ENCODE measurements at places on chromosomes 4 and X.

GRCh38 chr4:61555789-61556188 lies 355.7 kb downstream of the ADGRL3 start:
- DNase-seq, result peak; percentile 64

DNA sequence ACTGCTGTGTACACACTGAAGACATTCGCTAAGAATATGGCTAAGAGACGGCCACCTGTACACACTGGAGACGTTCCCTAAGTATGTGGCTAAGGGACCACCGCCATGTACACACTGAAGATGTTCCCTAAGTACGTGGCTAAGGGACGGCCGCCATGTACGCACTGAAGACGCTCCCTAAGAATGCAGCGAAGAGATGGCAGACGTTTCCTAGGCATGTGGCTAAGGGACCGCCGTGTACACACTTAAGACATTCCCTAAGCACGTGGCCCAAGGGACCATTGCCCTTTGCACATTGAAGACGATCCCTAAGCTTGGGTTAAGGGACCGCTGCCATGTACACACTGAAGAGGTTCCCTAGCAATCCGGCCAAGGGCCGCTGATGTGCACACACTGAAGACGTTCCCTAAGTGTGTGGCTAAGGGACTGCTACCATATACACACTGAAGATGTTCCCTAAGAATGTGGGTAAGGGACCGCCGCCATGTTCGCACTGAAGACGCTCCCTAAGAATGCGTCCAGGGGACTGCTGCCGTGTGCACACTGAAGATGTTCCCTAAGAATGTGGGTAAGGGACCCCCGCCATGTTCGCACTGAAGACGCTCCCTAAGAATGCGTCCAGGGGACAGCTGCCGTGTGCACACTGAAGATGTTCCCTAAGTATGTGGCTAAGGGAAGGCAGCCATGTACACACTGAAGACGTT lies 36.7 kb downstream of the DHRSX start:
- DNase-seq, result no peak

DNA sequence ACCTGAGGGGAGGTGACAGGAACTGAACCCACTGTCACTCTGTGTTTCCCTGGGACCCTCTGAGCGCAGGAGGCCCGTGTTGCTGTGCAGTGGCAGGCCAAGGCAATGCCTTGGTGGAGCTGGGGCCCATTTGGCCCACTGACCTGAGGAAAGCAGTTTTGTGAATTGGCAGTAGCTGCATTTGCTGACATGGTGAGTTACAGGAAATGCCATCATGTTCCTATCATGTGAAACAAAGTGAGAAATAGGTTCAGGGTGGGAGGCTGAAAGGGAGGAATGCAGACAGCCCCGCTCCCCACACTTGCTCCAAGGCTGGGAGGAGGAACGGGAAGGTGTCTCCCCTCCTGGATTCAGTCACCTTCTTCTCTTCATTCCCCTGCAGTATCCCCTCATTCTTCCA lies 146.1 kb downstream of the PTTG2 start:
- no peak for DNase-seq

DNA sequence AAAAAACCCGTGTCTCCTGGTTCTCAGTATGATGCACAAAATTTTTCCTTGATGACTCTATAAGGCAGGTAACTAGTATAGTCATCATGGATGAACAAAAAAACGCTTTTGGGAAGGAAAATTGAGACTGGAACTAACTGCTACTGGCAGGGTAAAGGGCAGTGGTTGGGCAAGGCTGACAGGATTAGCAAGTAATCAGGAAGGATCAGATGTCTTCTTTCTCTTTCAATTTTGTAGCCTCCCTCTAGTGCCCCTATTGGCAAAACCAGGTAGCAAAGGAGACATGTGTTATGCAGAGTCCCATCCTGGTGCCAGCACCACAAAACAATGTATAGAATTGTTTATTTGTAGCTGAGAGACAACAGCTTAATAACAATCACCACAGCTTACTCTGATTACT lies 12.8 kb upstream of the SLITRK4 start:
- DNase-seq, result no peak

DNA sequence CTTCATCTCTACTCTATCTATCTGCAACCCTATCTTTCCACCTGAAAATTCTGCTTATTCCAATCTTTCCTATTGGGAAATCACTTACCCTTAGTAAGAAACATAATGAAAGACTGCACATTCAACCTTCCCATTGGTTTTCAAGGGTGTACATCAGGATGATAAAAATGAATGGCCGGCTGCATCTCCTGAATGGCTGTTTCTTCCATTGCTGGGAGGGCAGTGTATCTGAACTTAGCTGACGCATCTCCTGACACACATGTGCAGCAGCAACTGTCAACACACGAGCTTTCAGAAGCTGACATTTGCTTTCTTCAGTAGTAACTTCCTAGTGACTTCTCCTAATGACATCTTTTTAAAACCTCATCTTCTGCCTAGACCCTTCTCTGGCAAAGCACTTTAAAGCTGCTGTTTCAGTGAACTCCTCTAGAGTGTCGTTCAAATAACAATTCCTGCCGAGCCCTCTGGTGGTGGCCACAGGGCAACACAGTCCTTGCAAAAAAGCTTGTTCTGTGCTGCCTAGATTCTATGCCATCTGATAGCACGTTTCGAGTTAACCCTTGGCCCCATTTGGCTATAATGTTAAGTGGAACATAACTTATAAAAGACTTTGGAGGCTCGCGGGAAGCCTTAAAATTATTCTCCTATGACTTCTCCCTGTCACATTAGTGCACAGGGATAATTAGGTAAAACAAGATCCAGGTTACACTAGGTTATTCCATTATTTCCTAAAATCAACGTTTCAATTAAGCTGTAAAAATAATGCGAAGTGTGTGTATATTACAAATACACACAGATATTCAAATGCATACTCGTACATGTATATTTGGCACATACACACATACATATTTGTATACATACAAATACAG lies 2340.7 kb downstream of the PCDH7 start:
- DNase-seq, result peak; percentile 50

DNA sequence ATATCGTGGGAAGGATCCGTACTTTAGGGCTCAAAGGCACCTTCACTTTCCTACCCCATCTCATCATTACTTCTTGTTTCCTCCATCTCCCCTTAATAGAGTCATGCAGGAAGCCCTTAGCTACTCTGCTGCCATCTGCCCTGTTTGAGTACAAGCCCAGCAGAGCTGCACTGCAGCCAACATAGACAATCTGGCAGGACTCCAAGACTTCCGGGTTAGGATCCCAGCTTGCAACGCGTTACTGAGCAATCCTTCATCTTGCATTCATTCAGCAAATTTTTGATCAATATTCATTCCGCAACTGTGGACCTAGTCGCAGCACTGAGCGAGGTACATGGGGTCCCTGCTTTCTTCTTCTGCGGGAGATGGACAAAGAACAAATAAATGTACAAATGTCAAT lies 344.9 kb downstream of the BCOR start:
- no peak for DNase-seq

- no peak for DNase-seq
Observed at GRCh38 chrX:7215842-7216241, 67.9 kb upstream of the PUDP start.

- DNase-seq, result no peak
Observed at GRCh38 chr4:18025288-18025687, 3.7 kb upstream of the LCORL start.
